Stimulated activated CD8-positive, alpha-beta memory T cell treated with anti-CD3 and anti-CD28 coated beads, Interleukin-4, amount 100 ng/mL, for 48 hours (primary cell): ENCODE measurements at places on chromosomes 6 and 20.

DNA sequence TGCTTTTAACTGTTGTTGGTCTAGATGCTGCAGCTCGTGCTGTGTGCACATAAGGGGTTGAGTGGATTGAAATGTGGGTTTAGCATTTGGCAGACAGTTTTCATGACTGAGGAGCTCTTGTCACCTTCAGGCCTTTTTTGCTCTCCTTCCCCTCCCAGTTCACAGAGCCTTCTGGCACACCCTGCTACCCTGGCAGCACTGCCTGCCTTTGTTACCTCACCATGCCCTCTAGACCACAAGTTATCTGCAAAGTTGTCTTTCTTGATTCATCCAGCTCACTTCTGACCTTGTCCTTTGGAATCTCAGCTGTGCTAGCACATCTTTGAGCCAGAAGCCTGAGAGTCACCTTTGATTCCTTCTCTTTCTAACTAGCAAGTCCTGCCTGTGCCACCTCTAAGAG is 348.9 kb upstream of the ZFP64 start:
- no peak for DNase-seq

DNA sequence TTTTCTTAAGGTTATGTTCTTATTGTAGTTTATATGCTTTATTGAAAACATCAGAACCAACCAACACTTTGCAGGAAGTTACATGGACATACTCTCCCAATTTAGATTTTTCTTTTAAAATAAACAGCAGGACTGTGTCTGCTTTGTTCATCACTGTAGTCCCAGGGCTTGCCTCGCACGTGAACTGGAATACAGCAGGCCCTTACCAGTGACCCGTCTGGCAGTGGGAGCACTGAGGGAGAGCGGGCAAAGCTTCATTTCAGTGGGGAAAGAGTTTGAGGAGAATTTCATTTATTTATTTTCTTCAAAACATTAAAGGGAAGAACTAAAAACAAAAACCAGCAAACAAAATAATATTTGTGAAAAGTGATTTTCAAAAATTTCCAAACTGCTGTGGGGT is 230.8 kb downstream of the PAX1 start:
- no peak for DNase-seq

GRCh38 chr6:34142061-34142998 is 3.6 kb downstream of the GRM4 start:
- no peak for DNase-seq

DNA sequence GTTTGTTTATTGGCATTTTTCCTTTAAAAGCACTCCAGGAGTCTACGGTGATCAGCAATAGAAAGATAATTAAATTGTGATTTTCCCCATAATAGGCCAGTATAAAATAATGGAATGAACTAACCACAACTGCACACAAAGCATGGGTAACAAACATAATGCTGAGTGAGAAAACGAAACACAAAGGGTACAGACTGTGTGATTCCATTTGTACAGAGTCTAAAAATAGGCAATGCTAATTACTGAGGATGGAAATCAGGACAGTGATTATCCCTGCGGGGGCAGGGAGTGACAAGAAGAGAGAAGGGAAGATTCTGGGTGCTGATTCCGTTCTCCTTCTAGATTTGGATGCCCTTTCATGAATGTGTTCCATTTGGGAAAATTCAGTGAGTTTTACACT is 478.1 kb downstream of the PREX1 start:
- no peak for DNase-seq

DNA sequence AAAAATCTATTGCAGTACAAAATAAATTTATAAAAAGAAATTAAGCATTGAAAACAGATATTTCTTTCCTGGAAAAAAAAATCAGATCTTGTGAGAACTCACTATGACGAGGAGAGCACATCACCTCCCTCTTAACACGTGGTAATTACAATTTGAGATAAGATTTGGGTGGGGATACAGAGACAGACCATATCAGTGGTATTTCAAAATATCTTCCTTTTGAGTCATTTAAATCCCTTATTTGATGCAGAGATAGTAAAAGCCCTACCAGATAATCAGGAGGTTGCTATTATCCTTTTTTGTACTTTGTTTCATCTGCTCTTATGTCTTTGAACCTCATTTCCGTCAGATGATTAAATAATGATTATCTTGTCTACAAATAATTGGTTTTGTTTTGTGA is 800.4 kb downstream of the KIF16B start:
- no peak for DNase-seq

DNA sequence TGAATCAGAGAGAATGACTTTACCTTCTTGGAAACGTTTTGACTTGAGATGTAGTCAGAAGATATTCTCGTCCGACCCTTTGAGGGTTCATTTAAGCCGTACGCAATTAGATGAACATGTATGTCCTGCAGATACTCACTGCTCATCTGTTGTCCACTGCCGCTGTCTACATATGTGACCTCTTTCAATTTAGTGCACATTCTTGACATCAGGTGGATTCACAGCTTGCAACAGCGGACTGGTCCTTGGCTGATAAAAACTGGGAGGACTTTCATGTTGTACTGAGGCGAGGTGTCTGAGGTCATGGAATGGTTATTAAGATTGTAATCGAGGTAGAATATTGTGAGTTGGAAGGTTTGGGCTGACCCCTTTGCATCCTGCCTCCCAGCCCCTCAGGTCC is 194.2 kb downstream of the JARID2 start:
- no peak for DNase-seq

DNA sequence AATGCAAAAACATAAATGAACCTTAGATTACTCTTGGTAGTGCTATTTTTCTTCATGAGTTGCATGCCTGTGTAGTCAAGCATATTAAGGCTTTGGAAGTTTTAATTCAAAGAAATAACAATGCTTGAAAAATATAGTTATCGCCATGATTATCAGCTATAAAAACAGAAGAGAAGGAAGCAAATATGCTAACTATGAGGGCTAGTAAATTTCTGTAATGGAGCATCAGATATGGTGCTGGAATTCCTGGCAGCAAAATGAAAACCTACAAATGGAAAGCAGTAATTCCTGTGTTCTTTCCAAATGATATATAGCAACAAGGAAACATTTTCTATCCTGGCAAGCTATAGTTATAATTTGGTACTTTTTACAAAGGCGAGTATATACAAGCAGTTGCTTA is 29.7 kb downstream of the DOP1A start:
- no peak for DNase-seq

DNA sequence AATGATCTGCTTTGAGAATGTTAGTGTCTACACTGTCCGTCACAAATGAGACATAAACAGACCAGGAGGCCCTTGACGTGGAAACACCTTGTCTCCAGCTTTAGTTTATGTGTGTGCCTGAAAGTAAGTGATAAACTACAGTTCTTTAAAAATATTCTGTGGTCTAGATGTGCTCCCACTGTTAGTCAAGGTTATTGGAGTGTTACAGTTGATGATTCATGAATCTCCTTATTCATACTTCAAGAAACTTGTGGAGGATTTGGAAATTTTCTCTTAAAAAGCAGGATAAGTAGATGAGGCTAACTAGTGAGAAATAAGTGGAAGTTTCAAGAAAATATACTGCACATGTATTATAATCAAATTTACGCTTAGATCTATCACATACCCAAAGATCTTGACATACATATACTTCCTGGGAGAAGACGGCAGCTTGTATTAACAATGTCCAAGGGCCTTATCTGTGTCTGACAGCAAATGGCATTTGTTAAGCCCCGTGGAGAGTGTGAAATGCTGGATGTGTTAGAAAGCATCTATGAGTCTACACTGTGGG is 90.5 kb upstream of the MBOAT1 start:
- DNase-seq: no peak

DNA sequence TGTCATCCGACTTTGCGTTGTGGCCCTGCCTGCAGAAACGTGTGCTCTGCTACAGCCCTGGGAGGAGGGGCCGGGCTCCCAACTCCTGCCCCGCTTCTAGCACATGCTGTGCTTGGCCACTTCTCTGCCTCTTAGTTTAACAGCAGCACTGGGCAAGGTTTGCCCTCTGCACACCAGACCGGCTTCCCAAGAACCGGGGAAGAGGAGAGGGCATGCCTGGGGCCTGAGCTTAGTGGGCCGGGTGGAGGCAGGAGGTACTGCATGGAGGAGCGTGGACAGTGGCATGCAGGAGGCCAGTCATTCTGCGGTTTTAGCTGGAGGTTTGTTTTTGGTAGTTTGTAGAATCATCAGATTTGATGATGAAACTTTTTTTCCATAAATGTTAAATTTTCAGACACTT is 45.5 kb downstream of the CEP43 start:
- DNase-seq: no peak

- DNase-seq: no peak
Observed at GRCh38 chr6:16204653-16205376, 33.6 kb upstream of the GMPR start.

GRCh38 chr6:57303931-57304681 is 13.3 kb upstream of the PRIM2 start:
- no peak for DNase-seq

- DNase-seq: peak; percentile 86
Observed at GRCh38 chr6:32148289-32149091, 3.2 kb downstream of the PRRT1 start.

GRCh38 chr6:5337573-5337972 is 76.3 kb downstream of the FARS2 start:
- no peak for DNase-seq

DNA sequence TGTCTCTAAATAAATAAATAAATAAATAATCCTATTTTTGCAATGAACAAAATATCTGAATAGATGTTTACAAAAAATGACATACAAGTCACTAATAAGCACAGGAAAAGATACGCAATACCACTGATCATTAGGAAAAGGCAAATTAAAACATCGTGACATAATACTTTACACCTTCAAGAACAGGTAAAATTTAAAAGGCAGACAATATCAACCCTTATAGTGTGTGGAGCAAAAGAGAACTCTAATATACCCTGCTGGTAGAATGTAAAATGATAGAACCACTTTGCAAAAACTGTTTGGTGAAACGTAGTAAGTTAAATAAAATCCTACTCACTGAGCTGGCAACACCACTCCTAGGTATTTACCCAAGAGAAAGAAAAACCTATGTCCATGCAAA is 67.4 kb downstream of the ZMYND8 start:
- no peak for DNase-seq
